Metanephros (tissue), 2 donors: ENCODE measurements at places on chromosomes 7 and 10. TPM values are rescaled to one million over a fixed set of nuclear protein-coding genes. Genes with fewer than 3 reads are reported as not detected.

Gene SFMBT2
- 10.4 TPM for total RNA-seq

Gene CDHR1
- total RNA-seq: 0.23 TPM

Gene MPP7
- total RNA-seq: 9.1 TPM

Gene H2BK1
- total RNA-seq: not detected

Gene SPOCK2
- total RNA-seq: 73.7 TPM
